ENCODE measurements at places on chromosomes 4 and X.

GRCh38 chr4:151709071-151709470 lies 51.7 kb downstream of the GATB start:
- DNase-seq = no peak

DNA sequence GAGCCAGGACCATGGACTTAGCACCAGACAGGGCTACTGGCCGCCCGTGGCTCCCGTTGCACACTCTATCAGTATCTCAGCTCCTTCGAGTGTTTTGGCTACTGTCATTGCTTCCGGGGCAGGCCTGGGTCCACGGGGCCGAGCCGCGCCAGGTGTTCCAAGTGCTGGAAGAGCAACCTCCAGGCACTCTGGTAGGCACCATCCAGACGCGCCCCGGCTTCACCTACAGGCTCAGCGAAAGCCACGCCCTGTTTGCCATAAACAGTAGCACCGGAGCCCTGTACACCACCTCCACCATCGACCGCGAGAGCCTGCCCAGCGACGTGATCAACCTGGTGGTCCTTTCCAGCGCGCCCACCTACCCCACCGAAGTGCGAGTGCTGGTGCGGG lies 1.6 kb downstream of the FAT4 start:
- no peak for DNase-seq

DNA sequence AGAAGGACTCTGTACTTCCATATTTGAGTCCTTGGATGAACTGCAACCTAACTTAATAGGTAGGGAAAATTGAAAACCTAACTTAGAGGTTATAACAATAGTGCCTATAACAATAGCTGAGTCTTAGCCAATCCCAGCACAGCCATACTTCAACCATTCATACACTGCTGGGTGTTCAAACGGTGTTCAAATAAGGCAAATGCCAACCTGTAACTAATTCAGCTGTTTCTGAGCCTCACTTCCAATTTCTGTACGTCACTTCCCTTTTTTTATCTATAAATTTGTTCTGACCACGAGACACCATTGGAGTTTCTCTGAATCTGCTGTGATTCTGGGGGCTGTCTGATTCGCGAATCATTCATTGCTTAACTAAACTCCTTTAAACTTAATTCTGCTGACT lies 9.6 kb upstream of the GRSF1 start:
- DNase-seq = no peak

GRCh38 chr4:47830265-47831025 lies 7.4 kb downstream of the CORIN start:
- DNase-seq = no peak

DNA sequence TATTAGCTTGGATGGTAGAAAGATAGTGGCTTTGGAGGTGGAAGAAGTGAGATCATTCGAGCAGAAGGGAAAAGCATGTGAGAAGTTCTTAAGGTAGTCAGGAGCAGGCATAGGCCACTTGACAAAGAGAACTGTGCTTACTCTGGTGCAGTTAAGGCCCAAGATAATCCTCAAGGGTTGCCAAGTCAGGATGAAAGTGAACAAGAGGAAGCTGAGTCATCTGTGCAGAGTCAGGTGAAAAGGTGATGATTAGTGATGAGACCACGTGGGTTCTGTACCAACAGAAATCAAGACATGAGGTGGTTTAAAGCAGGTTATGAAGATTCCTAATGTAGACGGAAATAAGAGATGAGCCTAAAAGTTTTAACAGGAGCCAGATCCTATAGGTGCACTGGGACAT lies 369.8 kb downstream of the DTHD1 start:
- DNase-seq = no peak

DNA sequence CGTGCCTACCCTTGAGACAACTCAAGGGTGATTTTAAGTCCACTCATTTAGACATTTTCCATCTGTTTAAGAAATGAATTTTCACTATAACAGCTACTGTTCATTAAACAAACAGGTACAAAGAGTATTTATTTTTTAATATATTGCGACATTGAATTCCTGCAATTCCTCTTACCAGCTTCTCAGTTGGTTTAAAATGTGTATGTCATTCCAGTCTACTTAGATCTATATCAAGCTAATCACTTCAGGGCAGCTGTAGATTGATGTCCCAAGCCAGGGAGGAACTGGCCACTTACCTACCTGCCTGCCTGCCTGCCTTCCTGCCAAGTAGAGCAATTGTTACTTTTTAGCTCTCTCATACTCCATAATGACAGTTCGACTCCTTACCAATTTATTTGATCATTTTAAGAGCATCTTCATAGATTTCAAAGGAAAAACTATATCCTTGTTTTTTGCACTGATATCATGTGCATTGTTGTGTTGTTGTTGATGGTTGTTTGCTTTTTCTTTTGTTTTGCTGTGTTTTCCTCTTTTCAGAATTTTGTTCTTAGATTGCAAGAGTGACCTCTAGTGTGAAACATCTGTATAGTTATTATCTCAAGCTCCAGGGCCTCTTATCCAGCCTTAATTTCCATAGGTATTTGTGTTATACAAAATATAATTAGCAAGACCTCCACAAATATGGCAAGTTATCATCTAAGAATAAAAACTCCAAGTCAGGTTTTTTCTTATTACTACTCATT lies 120.9 kb upstream of the NRK start:
- DNase-seq = no peak

DNA sequence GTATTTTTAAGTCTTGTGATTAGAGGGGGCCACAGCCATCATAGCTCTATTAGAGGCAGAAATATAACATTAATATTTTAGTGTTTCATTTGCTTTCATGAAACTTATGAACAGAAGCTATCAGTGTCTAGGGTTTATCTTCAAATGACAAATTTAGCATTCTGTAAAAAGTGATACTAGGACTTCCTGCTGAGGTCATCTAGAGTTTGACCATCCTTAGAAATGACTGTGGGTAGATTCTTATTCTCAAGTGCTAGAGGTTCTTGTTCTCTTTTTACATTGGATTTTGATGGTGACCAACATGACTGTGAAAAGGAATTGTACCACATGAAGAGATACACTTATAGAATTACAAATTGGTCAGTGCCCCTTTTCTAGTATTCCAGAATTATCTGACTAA lies 568.6 kb downstream of the RPA4 start:
- no peak for DNase-seq

DNA sequence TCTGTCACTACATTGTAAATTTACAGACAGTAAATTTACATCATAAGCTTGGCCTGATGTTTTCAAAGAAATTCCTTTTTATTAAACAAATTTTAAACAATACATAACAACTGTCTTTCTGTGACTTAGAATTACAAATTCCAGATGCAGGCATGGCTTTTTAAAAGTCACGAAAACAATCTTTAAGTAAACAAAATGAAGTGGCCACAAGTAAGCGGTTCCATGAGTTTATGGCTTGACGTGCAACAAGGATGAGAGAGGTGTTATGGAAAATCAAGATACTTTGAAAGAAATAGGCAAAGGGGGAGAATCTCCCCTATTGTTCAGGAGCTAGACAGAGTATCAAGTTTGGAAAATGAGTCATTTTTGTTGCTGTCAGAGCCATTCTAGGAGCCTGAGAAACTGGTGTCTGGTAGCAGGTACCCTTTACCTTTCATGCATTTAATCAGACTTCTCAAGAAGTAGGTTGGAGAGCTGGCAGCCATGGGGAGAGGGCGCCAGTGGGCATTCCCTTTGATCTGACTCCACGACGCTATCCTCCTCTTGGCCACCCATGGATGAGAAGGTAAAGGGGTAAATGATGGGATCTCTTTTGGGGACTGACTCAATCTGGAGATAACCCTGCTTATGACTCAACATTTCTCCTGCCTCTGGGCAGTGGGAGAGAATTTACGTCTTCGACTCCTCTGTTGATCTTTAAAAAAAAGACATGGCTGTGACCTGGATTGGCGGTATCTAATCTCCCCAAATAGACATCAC lies 217.2 kb downstream of the SPRY1 start:
- no peak for DNase-seq

DNA sequence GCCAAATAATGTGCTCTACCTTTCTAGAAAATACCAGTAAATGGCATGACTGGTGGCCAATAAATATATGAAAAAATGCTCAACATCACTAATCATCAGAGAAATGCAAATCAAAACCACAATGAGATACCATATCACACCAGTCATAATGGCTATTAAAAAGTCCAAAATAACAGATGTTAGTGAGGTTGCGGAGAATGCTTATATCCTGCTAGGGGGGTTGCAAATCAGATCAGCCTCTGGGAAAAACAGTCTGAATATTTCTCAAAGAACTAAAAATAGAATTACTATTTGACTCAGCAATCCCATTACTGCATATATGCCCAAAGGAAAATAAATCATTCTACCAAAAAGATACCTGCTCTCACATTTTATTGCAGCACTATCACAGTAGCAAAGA lies 115.1 kb downstream of the RASGEF1B start:
- no peak for DNase-seq

DNA sequence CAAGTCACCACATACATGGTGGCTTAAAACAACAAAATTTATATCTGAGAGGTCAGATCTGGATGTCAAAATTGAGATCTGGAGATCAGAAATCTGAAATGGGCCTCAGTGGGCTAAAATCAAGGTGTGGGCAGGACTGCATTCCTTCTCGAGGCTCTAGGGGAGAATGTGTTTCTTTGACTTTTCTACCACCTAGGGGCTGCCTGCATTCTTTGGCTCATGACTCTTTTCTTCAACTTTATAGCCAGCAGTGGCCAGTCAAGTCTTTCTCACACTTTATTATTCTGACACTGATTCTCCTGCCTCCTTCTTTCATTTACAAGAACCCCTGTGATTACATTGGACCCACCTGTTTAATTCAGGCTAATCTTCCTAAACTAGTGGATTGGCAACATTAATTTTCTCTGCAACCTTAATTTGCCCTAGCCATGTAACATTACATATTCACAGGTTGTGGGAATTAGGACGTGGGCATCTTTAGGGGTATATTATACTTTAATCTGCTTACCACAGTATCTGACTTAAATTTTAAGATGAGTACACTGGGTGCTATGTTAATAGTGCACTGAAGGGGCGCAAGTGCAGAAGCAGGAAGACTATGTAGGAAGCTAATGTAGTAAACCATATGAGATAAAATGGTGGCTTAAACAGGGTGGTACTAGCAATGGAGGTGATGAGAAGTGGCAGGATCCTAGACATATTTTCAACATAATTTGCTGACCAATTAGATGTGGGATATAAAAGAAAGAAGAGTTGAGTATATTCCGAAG lies 188.0 kb downstream of the SLC4A4 start:
- DNase-seq = no peak

DNA sequence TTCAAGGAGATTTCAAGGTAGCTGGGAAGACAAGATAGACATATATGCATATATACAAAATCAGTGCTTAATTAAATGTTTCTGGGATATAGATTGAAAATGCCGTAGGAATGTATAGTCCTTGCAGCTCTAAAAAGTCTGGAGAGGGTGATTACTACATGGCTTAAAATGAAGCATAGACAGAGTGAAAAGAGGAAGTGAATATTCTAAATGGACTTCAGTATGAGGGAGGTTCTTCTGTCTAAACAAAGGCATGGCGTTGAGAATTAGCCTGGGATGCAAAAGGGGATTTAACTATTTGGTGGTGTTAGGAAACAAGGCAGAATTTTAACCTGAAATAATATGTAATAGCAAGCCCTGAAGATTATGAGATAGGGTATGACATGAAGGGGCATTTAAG lies 141.5 kb upstream of the FRMPD4 start:
- no peak for DNase-seq
